ENCODE measurements at places on chromosomes 1 and 21. TPM values are rescaled to one million over a fixed set of nuclear protein-coding genes. Genes with fewer than 3 reads are reported as not detected.
A peak's percentile ranks its signal among the peaks of the same experiment; 100 is the strongest.

- H3K4me1 ChIP-seq: no peaks in the 10 kb centered on the region
- DNase-seq: no peak
- 0 out of 2 replicates have a peak, but pooled peaks cover 7% of the 10 kb centered on the region for H3K36me3 ChIP-seq
- H3K27me3 ChIP-seq: no peaks in the 10 kb centered on the region
Observed at GRCh38 chr1:203706444-203706843, 58.5 kb upstream of the LAX1 start.

GRCh38 chr1:42737257-42737656, 2.8 kb downstream of the CLDN19 start:
- no peak overlapping the region for H3K27ac ChIP-seq
- H3K4me3 ChIP-seq: no peak overlapping the region
- no peak for DNase-seq

GRCh38 chr21:33189824-33190223, 39.9 kb upstream of the IFNAR2 start:
- H3K4me1 ChIP-seq: no peaks in the 10 kb centered on the region
- no peaks in the 10 kb centered on the region for H3K36me3 ChIP-seq
- DNase-seq: no peak
- H3K27ac ChIP-seq: no peak overlapping the region
- H3K4me3 ChIP-seq: no peak overlapping the region
- H3K27me3 ChIP-seq: no peaks in the 10 kb centered on the region

DNA sequence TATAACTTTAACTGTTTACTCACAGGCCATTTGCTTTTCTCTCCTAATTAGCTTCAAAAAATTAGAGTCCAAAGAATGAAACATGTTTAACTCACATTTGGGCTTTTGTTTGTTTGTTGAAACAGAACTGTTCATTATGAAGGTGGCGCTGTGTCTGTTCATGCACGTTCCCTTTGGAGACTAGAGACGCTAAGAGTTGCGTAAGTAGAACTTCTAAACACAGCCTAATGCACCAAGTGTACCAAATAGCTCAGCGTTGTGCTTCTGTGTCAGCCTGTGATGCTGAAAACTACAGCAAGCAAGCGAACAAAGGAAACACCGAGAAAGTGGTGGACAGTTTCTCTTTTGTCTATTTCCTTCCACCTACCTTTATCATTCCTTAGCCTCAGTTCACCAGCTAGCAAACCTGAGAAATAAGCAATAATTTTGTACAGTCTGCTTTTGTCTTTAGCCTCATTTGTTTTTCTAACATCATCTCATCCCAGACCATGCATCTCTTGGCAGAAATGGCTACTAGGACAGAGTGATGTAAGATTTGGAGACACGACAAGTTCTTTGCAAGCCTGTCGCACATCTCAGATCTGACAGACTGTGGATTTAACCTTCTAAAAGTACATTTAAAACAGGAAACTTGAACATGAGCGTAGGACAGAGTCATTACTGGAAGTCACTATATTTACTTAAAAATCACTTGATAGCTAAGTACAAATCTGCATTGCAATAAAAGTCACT, 375.1 kb downstream of the RYR2 start:
- H3K27ac ChIP-seq: no peak overlapping the region
- no peak for DNase-seq
- no peaks in the 10 kb centered on the region for H3K36me3 ChIP-seq
- H3K4me3 ChIP-seq: no peak overlapping the region
- H3K27me3 ChIP-seq: no peaks in the 10 kb centered on the region

GRCh38 chr1:42179275-42179674, 14.7 kb upstream of the GUCA2A start:
- no peaks in the 10 kb centered on the region for H3K27me3 ChIP-seq
- peak overlapping the region; percentile 11 for H3K27ac ChIP-seq

- no peak for DNase-seq
- H3K4me1 ChIP-seq: no peaks in the 10 kb centered on the region
- no peaks in the 10 kb centered on the region for H3K27me3 ChIP-seq
- H3K4me3 ChIP-seq: no peak overlapping the region
- no peak overlapping the region for H3K27ac ChIP-seq
Observed at GRCh38 chr1:175845338-175845737, 101.9 kb upstream of the TNR start.

- no peaks in the 10 kb centered on the region for H3K36me3 ChIP-seq
- H3K4me3 ChIP-seq: no peak within 1 kb of the TSS
- H3K27me3 ChIP-seq: no peaks in the 10 kb centered on the region
- peaks cover 3% of the 10 kb centered on the region for H3K4me1 ChIP-seq
Observed at GRCh38 chr21:30718239-30718909, at the start of gene KRTAP21-3. TSS of gene KRTAP21-3 (minus strand) at chr21:30718777. CDS start at chr21:30718759, 18 bp downstream.

DNA sequence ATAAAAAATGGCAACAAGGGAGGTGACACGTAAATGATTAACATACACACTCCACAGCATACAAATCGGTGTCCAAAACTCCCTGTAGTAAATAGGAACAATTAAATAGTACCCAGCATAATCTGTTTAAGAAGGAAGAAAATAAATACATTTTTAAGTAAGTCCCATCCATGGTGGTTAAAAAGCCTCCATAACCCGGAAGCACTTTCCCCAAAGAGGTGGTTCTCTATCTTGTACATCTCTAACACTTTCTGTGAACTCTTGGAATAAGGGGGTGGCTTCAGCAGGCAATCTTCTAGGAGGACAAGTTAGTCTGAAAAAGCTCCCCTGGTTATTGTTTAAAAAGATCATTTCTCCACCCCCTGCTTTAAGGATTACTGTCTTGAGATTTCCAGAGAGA, 76.9 kb downstream of the PTPN14 start:
- no peak for DNase-seq
- 0 out of 2 replicates have a peak overlapping the region, but pooled peaks have one; percentile 0 for H3K27ac ChIP-seq
- H3K4me1 ChIP-seq: peaks cover 66% of the 10 kb centered on the region
- H3K4me3 ChIP-seq: no peak overlapping the region
- no peaks in the 10 kb centered on the region for H3K27me3 ChIP-seq
- no peaks in the 10 kb centered on the region for H3K36me3 ChIP-seq

DNA sequence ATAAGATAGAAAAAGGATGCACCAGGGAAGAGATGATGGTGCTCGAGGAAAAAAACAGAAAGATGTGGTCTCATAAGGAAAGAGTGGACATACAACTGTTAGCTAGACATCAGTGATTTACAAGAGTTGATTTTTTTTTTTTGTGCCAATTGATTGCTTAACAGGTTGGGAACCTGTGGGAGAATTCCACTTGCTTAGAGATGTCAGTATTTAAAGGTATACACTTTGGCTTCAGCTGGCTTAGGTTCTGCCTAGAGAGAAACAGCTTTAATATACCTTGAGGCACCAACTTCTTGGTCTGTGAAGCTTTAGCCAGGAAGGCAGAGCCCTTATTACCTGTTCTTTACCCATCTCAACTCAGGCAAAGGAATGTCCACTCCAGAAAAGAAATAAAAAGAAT, 303.8 kb downstream of the PAPPA2 start:
- no peaks in the 10 kb centered on the region for H3K4me1 ChIP-seq
- no peaks in the 10 kb centered on the region for H3K27me3 ChIP-seq
- H3K36me3 ChIP-seq: no peaks in the 10 kb centered on the region
- H3K4me3 ChIP-seq: no peak overlapping the region

The SLAMF7 gene
- total RNA-seq: not detected

The CASQ1 gene
- 2.8 TPM for total RNA-seq

The NPL gene
- total RNA-seq: 2.8 TPM

Measured in GM23338 (cell line).